ENCODE measurements at places on chromosomes 11 and 22.
A peak's percentile ranks its signal among the peaks of the same experiment; 100 is the strongest.

DNA sequence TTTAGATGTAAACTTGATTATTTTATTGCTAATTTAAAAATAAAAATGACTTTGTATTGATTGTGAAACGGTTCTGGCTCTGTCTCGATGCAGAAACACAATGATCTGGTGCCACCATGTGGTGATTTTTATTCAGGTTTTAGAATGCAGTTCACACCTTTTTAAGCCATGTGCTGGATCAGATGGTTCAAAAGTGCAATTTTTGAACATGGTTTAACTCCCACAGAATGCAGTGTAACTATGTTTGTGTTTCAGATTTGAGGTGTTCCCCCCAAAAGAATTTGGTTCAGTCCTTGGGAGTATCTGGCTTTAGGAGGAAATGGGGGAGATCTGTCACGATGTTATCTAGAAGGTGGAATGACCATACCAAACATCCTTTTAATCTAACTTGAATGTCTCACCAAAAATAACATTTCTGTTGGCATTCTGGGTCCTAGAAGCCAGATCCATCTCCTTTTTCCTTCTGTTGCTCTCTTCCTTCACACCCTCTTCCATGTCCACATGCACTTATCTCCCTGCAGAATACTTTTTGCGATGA, 7.9 kb downstream of the MRPL16 start:
- DNase-seq = peak; percentile 51

DNA sequence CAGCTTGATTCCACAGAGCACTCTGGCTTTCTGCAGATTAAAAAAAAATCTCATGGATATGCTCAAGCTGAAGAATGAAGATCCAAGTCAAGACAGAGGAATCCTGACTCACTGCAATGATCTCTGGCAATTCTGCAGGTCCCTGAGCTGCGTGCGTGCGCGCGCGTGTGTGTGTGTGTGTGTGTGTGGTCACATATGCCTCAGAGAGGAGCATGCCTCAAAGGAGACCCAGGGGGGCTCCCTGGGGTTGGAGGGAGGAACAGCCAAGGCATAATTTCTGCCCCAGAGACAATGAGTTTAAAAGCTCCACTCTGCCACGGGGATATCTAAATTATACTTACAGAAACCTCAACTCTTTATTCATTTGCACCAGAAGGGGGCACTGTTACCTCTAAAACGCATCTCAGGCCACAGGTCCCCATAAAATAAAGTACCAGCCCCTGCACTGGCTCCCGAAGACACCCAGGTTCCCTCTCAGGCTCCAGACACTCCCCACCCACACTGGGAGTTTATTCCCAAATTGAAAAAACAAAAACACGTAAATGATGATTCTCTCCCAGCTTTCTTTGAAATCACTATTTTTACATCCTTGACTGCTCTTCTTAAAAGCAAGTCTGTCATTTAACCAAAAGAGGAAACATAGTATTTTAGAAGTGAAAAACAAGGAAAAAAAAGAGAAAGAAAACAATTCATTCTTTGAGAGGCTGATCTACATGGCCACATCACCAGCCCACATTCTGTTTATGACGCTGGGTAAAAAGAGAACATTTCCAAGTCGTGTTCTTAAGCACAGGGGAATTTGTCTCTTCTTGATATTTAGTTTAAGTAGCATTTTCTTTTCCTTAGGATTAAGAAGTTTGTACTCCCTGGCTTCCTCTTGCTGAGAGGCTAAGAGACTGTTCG, 401.0 kb downstream of the LARGE1 start:
- DNase-seq = peak; percentile 65

- no peak for DNase-seq
Measured at GRCh38 chr22:44925465-44926123, 84.2 kb downstream of the PHF21B start.

DNA sequence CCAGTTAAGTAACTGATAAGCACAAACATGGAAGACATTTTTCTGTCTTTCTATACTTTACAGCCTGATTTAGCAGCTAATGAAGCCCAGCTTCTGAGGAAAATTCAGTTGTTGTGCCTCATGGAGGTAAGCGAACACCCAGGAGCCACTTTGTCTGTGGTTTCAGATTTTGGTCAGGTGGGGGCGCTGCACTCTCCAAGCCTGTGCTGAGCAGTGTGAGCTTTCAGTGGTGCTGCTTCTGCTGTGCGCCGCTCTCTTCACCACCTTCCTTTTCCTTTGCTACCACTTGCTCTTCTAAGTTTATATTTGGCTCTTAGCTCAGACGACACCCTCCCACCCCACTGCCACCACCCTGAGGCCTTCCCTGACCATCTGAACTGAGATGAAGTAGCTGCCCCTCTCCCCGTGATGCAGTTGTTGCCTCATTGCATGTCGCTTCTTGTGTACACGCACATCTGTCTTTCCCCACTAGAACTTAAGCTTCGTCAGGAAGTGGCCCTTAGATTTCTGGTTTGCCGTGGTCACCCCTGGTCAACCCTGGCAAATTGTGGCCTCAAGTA, 14.0 kb downstream of the PSMD13 start:
- DNase-seq = peak; percentile 73

GRCh38 chr11:76131142-76131541, 75.2 kb downstream of the WNT11 start:
- no peak for DNase-seq

DNA sequence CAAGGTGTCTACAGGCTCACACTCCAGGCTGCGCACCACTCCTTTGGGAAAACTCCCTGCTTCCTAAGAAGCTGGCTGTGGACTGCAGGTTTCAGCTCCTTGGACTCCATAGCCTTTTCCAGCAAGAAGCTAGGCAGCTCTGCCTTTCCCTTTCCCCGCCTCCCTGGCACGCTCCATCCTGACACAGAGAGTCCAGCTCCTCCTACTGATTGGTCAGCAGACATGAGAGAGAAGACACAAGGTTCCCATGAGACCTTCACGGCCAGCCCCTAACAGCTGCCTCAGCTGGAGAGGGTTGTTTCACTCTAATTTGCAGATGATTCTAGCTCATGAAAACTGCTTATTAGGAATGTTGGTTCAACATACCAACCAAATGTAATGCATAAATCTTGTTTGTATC, 27.6 kb downstream of the TENM4 start:
- DNase-seq = no peak

- no peak for DNase-seq
Measured at GRCh38 chr11:113862435-113862834, 12.9 kb downstream of the USP28 start.
